ENCODE measurements at places on chromosomes 1 and 21.

DNA sequence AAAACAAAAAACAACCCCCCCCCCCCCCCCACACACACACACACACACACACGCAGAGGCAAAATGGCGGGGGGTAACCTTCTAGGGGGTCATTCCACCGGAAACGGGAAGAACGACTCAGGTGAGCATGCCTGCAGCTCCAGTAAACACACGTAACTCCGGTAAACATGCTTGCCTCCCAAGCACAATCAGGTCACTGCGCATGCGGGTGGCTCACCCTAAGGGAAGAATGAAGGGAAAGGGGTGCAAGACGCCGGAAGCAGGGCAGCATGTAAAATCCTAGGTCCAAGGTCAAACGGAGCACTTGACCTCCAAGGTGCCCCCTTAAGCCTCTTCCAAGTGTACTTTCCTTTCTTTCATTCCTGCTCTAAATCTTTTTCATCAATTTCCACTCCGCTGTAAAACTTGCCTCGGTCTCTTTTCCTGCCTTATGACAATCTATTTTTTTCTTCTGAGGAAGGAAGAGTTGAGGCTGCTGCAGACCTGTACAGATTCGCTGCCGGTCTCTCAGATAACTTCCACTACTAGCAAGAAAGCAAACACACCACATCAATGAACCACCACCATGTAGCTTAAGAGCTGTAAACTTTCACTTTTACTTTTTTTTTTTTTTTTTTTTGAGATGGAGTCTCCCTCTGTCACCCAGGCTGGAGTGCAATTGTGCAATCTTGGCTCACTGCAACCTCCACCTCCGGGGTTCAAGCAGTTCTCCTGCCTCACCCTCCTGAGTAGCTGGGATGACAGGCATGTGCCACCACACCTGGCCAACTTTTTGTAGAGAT lies 21.0 kb upstream of the CBR3 start:
- DNase-seq = no peak

DNA sequence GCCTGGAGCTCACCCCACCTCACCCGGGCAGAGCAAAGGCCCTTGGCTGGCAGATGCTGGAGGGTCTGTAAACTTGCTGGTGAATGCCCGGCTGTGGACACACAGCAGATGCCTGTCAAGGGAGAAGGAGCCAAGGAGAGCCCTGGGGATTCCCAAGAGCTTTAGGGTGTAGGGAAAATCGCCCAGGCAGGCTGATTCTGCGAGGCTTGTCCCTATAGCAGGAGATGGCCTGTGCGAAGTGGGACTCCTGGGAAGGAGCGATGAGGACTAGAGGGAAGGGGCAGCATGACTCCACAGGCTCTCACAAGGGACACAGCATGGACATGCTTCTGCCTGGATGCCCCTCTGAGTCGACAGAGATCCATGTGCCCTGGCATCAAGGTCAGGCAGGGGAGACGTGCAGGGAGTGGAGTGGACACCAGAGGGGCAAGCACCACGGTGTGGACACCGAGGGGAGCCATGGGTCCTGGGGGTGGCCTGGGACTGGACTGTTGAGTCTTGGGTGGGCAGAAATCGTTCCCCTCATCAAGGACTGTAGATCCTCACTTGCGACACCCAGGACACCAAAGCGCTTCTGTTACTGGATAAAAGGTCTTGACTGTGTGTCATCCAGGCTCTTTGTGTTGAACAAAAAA lies 71.4 kb upstream of the ABCG1 start:
- no peak for DNase-seq

- no peak for DNase-seq
Observed at GRCh38 chr1:203888807-203889251, 27.4 kb downstream of the SNRPE start.

- no peak for DNase-seq
Observed at GRCh38 chr1:226371866-226372490, 35.9 kb downstream of the PARP1 start.

- no peak for DNase-seq
Observed at GRCh38 chr1:170580636-170581440, 48.9 kb downstream of the GORAB start.

GRCh38 chr1:246860401-246860800 lies 71.3 kb downstream of the AHCTF1 start:
- no peak for DNase-seq

GRCh38 chr1:223410036-223410435 lies 16.8 kb downstream of the CCDC185 start:
- no peak for DNase-seq

- no peak for DNase-seq
Observed at GRCh38 chr1:81757398-81758020, 43.2 kb upstream of the ADGRL2 start.

Data from GM04503 (cell line).